GM20000 (cell line): ENCODE measurements at places on chromosomes 5 and 9.
A peak's percentile ranks its signal among the peaks of the same experiment; 100 is the strongest.

GRCh38 chr9:93565089-93565488 lies 11.3 kb upstream of the PHF2 start:
- no peak for DNase-seq

- DNase-seq, result peak; percentile 25
Observed at GRCh38 chr5:169944922-169945680, 35.2 kb downstream of the INSYN2B start.

GRCh38 chr5:6522331-6522730 lies 73.7 kb downstream of the UBE2QL1 start:
- DNase-seq, result no peak

DNA sequence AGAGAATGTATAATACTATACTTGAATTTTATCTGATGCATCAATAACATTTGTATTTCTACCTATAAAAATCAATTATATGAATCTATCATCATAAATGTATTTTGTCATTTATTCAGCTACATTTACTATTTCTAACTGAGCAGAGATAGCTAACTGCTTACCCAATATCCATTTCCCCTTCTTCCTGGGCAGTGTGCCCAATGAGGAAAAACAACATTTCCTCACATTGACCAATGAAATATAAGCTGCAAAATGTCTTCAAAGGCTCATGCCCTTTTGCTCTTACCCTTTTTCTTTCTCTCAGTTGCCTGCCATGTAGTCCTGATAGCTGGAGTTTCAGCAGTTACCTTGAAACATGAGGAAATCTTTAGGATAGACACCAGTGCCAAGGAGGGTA lies 385.8 kb upstream of the PCSK5 start:
- DNase-seq, result no peak

DNA sequence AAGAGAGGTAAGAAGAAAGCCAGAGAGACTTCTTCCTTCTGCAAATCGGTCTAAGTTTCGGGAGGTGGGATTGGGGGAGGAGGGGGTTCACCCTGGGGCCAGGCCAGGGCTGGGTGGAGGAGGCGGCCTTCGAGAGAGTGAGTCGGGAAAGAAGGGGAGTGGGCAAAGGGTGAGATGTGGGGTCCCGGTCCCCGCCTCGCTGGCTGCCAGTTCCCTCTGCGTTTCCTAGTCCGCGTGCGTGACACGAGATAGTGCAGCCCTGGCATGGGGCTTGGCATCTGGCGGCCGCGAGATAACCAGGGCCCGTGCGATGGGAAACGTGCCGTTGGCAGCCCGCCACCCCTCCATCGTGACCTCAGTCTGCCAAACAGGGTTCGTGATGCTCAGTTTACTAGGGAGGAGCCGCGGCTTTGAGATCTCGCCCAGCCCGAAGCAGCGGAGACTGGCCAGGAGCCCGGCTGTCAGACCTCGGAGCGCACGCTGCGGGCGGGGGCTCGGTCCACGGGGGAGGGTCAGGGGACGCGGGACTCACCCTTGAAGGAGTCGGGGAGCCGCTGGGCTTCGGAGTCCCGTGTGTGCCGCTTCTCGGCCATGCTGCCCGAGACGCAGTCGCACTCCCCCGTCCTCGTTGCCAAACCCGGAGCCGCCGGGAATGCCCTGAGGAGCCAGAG lies at the start of gene STOM:
Gene STOM, minus strand, starts transcription at position 656 of the 671 bp plus-strand sequence. Its CDS starts 63 bp downstream, at position 593.
- DNase-seq, result no peak

GRCh38 chr5:56494300-56494731 lies 261.2 kb upstream of the ANKRD55 start:
- DNase-seq, result peak; percentile 25

GRCh38 chr5:16411235-16411634 lies 54.4 kb downstream of the ZNF622 start:
- no peak for DNase-seq

GRCh38 chr9:6433410-6433809 lies 20.4 kb downstream of the UHRF2 start:
- no peak for DNase-seq

GRCh38 chr9:83434254-83434653 lies 103.9 kb downstream of the FRMD3 start:
- DNase-seq, result no peak

DNA sequence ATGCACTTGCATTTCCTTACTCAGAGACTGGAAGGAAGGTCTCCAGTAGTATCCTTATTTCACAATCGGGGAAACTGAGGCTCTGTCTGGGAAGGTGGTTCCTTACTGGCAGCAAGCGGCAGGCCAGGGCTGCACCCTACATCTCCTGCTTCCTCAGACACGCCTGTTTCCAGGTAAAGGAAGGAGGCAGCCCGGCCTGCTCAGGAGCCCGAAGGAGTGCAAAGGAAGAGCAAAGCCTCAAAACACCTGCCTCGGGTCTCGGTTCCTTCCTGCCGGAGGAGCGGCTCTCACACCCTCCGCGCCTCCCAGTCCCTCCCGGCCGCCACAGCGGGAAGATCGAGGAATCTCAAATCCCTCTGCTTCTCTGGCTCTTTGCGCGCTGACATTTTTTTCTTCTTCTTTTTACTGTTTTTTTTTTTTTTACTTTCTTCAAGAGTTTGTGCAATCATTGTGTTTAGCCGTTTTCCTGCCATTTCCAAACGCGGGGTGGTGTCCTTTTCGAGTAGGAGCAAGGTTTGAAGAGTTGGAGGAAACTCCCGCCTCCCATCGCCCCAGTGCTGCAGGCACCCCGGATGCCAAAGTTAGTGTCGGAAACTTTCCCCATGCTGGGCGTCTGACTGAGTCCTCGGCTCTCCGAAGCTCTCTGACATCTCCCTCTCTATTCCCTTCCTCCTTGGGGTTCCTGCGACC lies 1.0 kb downstream of the GGTA1 start:
- peak; percentile 53 for DNase-seq

GRCh38 chr5:157384971-157385709 lies 74.9 kb upstream of the NIPAL4 start:
- no peak for DNase-seq

- peak; percentile 78 for DNase-seq
Observed at GRCh38 chr5:151214614-151215545, 9.0 kb downstream of the CCDC69 start.

DNA sequence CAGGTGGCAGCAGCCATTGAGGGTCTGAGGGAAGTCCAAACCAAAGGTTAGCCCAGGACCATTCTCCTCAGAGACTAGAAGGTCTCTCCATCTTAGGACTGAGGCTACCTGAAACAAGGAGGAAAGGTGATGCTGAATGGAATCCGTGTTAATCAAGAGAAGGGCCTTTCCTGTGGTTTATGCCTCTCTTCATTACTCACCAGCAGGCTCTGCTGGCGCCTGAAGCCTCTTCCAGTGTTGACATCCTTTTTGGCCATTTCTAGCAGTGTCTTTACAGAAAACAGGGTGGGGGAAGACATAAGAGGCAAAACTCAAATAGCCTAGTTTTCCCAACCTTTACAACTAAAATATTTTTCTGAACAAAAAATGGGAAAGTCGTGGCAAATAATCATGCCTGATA lies 98.0 kb downstream of the ENC1 start:
- DNase-seq, result no peak

DNA sequence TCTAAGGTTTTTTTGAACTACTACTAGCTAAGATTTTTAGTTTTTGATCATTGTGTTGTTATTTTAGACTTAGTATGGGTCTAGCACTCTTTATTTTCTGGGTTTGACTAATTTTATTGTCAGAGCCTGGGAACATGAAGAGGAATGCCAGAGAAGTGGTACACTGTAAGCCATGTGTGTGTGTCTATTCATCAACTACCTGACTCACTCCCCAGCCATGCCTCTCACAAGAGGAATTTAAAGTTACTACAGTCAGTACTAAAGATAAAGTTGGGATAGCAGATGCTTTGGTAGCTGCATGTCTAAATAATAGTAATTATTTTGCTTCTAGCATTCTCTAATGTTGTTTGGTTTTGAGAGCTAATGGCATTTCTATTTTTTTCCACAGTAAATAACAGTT lies 264.8 kb downstream of the CSNK1G3 start:
- DNase-seq, result no peak

DNA sequence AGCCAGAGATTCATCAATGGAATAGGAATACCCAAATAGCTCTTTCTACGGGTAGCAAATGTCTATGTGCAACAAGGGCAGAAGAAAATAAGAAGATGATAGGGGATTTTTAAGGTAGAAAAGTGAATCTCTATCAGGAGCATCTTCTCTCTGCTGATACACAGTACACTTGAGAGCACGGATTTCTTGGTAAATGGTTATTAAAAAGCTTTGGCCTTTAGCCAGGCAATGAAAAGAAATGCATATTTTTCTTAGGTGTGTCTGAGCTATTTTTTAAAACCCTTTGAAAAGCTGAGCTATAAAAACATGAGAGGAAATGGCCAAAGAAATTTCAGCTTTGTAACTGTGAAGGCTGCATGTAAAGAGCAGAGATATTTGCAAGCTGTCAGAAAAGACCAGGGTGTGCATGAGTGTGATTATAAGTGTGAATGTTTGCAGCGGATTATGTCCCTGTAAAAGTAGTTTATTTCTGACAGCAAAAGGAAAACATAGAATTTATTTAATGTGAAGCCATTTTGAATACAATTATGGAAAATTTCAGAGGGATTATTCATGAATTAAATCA lies 487.1 kb upstream of the PIK3R1 start:
- DNase-seq, result no peak

DNA sequence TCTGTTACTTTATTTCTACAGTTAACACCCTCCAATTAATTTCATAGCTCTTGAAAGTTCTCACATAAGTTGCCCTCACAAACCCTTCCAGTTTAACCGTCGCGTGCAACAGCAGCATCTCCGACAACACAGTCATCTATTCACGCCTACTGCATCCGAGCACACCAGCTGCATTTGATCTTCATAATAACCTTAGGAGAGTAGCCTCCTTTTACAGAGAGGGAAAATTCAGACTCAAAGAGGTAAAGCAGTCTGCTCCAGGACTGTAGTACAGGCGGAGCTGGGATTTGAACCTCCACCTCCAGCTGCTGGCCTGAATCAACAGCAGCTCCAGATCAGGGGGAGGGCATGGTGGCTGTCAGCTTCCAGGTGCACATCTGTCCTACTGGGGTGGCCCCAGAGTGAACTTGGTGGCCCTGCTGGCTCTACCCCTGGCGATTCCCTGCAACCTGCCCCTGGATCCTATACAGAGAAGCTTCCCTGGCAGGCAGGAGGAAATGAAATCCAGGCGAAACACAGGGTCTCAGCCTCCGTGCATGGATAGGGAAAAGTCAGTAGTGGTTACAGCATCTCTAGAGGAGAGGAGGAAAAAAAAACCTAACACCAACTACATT lies 71.6 kb upstream of the UNC5A start:
- no peak for DNase-seq

- DNase-seq, result no peak
Observed at GRCh38 chr9:95017661-95018060, 291.2 kb downstream of the AOPEP start.

DNA sequence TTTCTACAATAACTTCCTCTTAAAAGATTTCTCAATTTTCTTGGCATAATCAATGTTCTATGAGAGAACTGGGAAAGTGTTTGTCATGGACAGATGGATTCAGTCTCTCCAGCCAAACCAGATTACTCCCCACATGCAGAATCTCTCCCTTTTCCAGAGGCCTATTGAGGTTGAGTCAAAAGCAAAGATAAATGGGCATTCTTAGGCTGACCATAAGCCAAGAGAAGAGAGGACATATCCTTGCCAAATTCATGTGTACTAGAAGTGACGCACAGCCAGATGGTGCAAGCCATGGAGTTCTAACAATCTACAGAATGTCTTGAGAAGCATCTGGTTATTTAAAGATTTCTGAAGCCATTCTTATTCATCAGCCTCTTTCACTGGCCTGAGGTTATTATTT lies 2115.0 kb downstream of the MAT2B start:
- no peak for DNase-seq

DNA sequence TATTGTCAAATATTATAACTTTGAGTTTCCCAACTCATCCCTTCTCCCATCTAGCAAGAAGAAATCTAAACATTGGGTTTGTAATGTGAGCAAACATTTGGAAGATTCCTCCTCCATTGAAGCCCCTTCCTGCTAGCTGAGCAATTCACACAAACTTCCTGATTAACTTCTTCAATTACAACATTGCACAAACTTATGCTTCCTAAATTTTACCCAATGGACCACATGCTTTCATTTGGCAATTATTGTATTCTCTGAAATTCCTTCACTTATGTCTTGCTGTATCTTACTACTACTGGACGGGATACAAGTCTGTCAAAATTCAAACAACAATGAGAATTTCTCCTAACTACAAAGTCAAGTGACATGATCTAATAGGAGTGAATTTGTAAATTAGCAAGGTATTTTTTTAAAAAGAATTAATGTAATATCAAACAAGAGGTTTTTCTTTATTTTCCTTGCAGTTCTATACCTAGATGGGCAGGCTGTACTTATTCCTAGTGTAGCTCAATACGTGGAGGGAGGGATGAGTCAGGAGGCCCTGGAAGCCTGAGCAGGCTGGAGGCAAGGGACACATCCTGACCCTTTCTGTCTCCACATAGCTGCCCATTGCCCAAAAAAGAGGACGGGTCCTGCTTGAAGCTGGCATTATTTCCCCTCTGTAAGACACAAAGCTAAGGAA lies 11.8 kb upstream of the IFNW1 start:
- DNase-seq, result no peak

- no peak for DNase-seq
Observed at GRCh38 chr9:94780516-94780950, 54.0 kb downstream of the AOPEP start.

- no peak for DNase-seq
Observed at GRCh38 chr5:164191240-164191639, 685.8 kb downstream of the MAT2B start.

GRCh38 chr5:124283031-124283430 lies 463.4 kb downstream of the ZNF608 start:
- no peak for DNase-seq

- DNase-seq, result no peak
Observed at GRCh38 chr5:139851558-139851957, 56.0 kb downstream of the PSD2 start.

DNA sequence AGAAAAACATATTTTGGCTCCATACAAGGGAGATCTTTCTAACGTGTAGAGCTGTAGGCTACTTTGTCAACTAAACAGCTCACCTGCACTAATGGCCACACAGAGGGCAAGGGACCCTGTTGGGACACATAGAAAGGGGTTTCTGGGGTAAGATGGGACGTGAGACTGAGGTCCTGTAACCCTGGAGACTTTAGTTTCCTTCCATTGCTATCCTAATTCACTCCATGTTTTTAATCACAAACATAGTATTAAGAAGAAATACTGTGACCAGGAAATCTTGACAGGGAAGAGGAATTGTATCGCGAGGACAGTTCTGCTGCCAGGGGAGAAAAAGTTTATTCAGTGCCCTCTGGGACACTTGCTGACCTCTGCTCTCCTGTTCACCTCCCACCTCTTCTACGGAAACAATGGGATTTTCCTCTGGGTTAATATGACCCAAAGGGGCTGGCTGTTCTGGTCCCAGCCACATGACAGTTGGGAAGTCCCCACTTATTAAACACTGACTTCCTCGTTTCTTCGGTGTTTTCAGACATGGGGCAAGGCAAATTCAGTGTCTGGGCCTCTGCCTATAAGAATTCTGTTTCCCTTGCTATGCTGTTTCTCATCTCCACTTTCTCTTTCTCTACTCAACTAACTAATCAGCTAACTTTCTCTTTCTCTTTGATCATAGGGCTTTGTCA lies 106.9 kb upstream of the SEMA6A start:
- peak; percentile 78 for DNase-seq

- no peak for DNase-seq
Observed at GRCh38 chr9:106860721-106861639, 2.0 kb upstream of the ZNF462 start.

GRCh38 chr5:67065696-67066095 lies 130.9 kb downstream of the CD180 start:
- no peak for DNase-seq

- no peak for DNase-seq
Observed at GRCh38 chr5:127411381-127411780, 106.1 kb upstream of the PRRC1 start.

GRCh38 chr5:57651127-57651526 lies 168.5 kb upstream of the ACTBL2 start:
- DNase-seq, result no peak
